ENCODE measurements at places on chromosomes 16 and 17.
A peak's percentile ranks its signal among the peaks of the same experiment; 100 is the strongest.

GRCh38 chr16:17334096-17334495 lies 136.7 kb downstream of the XYLT1 start:
- peak; percentile 67 for DNase-seq

DNA sequence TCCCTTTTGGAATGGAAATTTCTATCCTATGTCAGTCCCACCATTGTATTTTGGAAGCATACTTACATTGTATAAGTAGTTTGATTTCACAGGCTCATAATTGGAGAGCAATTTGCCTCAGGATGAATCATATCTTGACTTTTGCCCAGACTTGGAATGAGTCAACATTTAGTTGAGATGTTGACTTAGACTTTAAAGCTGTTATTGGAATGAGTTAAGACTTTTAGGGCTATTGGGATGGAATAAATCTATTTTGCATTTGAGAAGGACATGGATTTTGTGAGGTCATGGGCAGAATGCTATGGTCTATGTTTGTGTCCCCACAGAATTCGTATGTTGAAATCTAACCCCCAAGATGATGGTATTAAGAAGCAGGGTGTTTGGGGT lies 12.2 kb upstream of the ZNF594 start:
- DNase-seq = peak; percentile 20

GRCh38 chr16:16797239-16797638 lies 418.3 kb downstream of the NPIPA7 start:
- DNase-seq = no peak

- no peak for DNase-seq
These were observed 121.5 kb downstream of the ZFHX3 start for GRCh38 chr16:72926177-72927070.

- DNase-seq = no peak
These were observed 59.4 kb downstream of the TMEM114 start for GRCh38 chr16:8530752-8531384.

DNA sequence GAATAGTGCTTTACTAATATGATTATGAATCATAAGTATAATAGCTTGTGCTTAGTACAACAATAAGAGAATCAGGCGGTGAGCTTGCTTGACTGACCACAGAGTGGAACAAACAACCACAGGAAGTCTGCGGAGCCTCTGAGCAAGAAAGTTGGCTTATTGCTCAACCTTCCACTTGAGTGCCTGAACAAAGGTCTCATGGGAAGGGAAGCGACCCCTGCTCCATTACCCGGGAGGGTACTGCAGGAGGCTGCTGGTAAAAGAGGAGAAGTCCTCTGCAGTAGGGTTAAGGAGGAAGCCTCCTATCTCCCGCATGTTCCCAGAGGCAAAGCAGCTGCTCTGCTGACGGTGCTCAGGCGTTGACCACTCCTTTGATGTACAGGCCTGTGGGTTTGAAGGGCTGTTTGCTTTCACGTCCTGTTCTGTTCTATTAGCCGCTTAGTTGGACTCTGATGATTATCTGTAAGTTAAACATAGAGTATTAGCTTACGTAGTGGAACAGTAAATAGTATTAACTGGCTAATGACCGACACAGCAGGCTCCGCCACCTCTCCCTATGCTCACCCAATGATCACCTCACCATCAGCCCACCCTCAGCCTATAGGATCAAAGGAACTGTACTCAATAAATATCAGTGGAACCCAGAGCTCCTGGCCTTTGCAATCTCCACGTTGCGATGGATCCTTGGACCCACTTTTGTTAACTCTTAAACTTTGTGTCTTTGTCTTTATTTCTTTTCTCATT lies 17.5 kb downstream of the ALOX15B start:
- DNase-seq = peak; percentile 16

- no peak for DNase-seq
These were observed 139.1 kb upstream of the CACNG3 start for GRCh38 chr16:24116989-24117388.

- no peak for DNase-seq
These were observed 115.5 kb upstream of the SMURF2 start for GRCh38 chr17:64777415-64778239.

DNA sequence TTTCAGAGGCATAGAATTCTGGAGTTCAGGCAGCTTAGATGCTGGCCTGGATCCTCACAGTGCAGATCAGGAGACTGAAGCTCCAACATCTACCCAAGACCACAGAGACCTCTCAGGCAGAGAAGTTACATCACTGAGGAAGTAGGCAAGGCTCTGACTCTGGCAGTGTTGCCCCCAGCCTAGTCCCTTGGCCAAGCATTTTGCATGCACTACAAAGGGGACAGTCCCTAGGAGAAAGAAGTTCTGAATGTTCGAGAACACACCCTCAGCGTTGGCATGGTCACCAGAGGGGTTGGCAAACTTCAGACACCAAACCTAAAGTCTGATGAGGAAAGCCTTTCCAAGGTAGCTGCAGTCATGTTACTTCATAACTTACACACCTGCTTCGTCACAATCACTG lies 2.5 kb downstream of the RANBP10 start:
- no peak for DNase-seq

- no peak for DNase-seq
These were observed 156.8 kb upstream of the TNRC6C start for GRCh38 chr17:77801545-77802332.
